ENCODE measurements at places on chromosomes 16 and 17.

DNA sequence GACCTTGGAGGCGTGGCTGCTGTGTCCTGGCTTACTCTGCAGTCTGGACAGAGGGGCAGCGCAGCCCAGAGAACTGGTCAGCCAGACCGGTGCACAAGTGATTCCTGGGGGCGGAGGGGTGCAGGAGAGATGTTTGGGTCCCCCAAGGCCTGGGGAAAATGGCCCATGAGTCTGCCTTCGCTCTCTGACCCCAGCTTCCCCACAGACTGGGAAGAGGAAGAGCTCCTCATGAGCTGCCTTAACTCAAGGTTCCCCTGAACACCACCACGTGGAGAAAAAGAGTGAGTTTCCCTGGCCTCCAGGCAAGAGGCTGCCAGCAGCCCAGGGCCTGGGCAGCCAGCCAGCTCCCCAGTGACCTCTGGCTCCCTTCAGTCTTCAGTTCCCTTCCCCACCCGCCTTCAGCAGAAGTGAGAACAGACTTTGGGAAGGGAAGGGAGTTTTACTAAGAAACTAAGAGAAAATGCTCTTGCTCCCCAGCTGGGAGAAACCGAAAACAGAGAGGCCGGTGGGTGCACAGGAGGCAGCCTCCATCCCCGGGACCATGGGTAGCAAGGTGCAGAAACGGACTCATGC lies 2.0 kb upstream of the C17orf99 start:
- no peak overlapping the region for H3K4me3 ChIP-seq
- H3K27ac ChIP-seq: no peak overlapping the region
- H3K4me1 ChIP-seq: peaks cover 23% of the 10 kb centered on the region
- DNase-seq: no peak
- H3K36me3 ChIP-seq: peaks cover 5% of the 10 kb centered on the region
- H3K27me3 ChIP-seq: no peaks in the 10 kb centered on the region

DNA sequence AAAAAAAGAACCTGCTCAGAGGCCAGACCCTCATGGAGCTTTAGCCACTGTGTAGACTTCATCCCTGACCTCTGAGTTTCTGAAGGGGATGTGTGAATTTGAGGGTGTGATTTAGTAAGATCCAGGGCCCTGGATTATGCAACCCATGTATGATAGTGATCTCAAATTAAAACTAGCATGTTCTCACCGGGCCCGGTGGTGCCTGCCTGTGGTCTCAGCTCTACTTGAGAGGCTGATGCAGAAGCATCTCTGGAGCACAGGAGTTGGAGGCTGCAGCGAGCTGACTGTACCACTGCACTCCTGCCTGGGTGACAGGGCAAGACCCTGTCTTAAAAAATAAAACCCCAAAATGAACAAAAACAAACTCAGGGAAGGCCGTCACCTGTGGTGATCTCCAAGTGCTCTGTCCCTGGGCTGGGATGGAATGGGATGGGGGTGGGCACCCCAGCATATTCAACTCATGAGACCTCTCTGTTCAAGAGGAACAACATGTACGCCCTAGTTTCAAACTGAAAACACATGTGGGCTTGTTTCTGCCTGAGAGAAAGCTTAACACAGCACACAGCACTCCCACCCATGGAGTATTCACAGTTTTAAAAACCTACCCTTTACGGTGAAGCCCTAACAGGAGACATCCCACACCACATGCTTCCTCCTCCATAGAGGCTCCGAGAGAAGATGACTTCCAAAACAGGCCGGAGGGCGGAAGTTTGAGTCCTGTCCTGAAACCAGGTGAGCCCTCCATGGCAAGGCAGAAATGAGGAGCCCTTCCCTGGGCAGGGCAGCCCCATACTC lies 30.1 kb downstream of the GNPTG start:
- no peaks in the 10 kb centered on the region for H3K27me3 ChIP-seq
- no peak overlapping the region for H3K4me3 ChIP-seq
- H3K27ac ChIP-seq: no peak overlapping the region

DNA sequence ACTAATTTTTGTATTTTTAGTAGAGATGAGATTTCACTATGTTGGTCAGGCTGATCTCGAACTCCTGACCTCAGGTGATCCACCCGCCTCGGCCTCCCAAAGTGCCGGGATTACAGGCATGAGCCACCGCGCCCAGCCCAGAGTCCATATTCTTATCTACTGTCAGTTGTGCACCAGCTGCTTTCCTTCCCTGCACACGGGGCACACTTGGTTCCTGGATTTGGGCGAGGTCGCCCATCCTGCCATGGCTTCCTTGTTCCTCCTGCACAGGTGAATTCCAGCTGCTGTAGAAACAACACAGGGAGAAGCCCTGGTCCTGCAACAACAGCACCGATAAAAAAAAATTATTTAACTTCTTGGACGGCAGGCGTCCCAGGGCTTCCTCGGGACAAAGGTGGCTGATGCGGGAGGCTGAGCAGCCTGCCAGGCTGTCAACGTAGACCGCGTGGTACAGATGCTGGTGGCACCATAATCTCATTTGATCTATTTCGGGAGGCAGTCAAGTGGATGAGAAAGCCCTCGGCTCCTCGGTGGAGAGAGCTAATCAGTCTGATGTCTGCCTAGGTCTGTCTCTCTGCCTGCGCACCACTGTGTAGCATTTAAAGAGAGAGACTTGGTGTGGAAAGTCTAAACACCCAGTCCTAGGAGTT lies 19.1 kb downstream of the RGS9 start:
- H3K4me1 ChIP-seq: peaks cover 15% of the 10 kb centered on the region
- no peak overlapping the region for H3K27ac ChIP-seq
- no peaks in the 10 kb centered on the region for H3K36me3 ChIP-seq
- H3K4me3 ChIP-seq: no peak overlapping the region
- no peak for DNase-seq
- peaks cover 6% of the 10 kb centered on the region for H3K27me3 ChIP-seq

- H3K27me3 ChIP-seq: peaks cover 3% of the 10 kb centered on the region
- H3K36me3 ChIP-seq: no peaks in the 10 kb centered on the region
- H3K27ac ChIP-seq: no peak overlapping the region
- H3K4me1 ChIP-seq: peaks cover 13% of the 10 kb centered on the region
- no peak overlapping the region for H3K4me3 ChIP-seq
These were observed 8.3 kb downstream of the FOXJ1 start for GRCh38 chr17:76132574-76133338.

- H3K4me3 ChIP-seq: no peak overlapping the region
- no peak overlapping the region for H3K27ac ChIP-seq
- no peaks in the 10 kb centered on the region for H3K36me3 ChIP-seq
- no peaks in the 10 kb centered on the region for H3K4me1 ChIP-seq
- no peaks in the 10 kb centered on the region for H3K27me3 ChIP-seq
These were observed 171.1 kb downstream of the CDH11 start for GRCh38 chr16:64950731-64951130.

DNA sequence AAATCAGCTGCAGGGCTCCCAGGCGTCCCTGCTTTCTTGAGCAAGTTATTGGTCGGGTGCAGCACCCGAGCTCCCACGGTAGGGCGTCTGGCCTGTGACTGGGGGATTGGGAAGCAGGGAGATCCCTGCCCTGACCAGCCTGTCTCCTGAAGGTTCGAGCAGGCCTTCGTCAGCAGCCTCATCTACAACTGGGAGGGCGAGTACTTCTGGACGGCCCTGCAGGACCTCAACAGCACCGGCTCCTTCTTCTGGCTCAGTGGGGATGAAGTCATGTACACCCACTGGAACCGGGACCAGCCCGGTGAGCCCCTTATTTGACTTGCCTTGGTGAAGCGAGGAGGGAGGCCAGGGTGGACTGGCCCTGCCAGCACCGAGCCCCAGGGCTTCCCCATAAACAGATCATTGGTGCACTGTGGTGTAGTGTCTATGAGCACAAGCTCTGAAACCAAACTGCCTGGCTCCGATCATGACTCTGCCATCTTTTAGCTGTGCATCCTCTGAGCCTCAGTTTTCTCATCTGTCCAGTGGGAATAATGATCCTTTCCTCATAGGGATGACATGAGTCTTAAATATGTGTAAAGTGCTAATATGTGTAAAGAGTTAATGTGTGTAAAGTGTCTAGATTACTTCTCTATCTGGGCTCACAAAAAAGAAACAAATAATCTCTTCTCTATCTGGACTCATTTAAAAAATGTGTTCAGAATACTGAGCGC lies 48.9 kb downstream of the MRC2 start:
- no peak overlapping the region for H3K4me3 ChIP-seq
- H3K27me3 ChIP-seq: peaks cover 5% of the 10 kb centered on the region
- no peaks in the 10 kb centered on the region for H3K36me3 ChIP-seq
- no peak overlapping the region for H3K27ac ChIP-seq
- no peaks in the 10 kb centered on the region for H3K4me1 ChIP-seq

DNA sequence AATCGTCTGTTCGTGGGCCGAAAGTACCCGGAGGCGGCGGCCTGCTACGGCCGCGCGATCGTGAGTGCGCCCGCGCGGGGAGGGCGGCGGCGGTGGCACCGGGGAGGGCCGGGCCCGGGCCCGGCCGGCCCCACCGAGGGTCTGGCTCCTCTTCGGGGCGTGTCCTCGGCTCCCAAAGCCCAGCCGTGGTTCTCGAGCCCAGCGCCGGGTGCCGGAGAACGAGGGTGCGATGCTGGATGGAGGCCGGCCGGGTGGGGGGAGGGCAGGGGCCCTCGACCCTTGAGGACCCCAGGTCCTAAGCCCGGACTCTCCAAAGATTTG lies 375 bp downstream of the STUB1 start:
- peak overlapping the region; percentile 83 for H3K4me3 ChIP-seq
- H3K36me3 ChIP-seq: peaks cover 12% of the 10 kb centered on the region
- no peak overlapping the region for H3K27ac ChIP-seq
- H3K4me1 ChIP-seq: peaks cover 5% of the 10 kb centered on the region
